ENCODE measurements at places on chromosomes 2 and 18.

GRCh38 chr2:161033059-161033660 lies 127.1 kb upstream of the TANK start:
- peak; percentile 94 for DNase-seq

DNA sequence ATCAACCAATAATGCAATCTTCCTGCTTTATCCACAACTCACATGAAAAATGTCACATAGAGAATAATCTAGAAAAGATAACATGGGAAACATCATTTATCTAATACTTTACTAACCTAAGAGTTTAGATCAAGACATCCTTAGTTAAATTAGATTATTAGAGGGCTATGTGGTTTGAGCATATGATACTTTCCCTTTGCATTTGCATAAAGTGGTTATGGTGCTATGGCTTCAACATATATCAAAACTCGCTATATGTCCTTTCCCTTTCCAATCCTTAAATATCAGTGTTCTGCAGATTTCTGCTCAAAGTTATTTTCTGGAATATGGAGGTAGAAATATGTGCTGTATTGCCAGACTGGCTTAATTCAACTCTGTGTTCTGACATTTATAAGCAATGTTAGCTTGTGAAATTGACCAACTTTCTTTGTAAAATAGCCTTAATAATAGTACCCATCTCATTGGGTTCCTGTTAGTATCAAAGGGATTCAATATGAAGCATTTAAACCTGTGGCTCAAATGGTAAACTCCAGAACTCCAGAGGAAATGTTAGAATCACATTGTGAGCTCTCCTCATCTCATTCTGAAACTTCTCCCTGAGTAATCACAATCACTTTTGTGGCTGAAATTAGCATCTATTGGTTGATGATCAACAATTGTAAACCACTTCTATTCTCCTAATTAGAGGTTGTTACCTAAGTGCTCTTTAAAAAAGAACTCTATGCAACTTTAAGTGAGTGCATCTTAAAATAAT lies 1089.9 kb upstream of the SLC39A10 start:
- DNase-seq: no peak

- DNase-seq: no peak
Measured at GRCh38 chr18:34965108-34965507, 76.1 kb upstream of the MAPRE2 start.

DNA sequence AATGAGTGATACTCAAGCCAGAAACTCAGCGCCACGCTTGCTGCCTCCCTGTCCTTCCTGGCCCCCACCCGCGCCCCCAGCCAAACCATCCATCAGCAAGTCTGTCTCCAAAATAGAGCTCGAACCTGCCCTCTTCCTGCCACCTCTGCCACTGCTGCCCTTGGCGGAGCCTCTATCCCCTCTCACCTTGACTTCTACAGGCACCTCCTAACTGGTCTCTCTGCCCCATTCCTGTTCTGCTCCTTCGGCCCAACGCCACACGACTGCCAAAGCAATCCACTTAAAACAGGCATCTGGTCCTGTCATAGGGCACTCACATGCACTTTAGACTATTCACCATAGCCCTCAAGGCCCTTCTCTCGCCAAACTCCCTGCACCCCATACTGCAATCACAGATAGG lies 210.3 kb upstream of the SMAD2 start:
- DNase-seq: no peak

- peak; percentile 75 for DNase-seq
Measured at GRCh38 chr2:113138428-113139322, 11.3 kb downstream of the IL1RN start.

DNA sequence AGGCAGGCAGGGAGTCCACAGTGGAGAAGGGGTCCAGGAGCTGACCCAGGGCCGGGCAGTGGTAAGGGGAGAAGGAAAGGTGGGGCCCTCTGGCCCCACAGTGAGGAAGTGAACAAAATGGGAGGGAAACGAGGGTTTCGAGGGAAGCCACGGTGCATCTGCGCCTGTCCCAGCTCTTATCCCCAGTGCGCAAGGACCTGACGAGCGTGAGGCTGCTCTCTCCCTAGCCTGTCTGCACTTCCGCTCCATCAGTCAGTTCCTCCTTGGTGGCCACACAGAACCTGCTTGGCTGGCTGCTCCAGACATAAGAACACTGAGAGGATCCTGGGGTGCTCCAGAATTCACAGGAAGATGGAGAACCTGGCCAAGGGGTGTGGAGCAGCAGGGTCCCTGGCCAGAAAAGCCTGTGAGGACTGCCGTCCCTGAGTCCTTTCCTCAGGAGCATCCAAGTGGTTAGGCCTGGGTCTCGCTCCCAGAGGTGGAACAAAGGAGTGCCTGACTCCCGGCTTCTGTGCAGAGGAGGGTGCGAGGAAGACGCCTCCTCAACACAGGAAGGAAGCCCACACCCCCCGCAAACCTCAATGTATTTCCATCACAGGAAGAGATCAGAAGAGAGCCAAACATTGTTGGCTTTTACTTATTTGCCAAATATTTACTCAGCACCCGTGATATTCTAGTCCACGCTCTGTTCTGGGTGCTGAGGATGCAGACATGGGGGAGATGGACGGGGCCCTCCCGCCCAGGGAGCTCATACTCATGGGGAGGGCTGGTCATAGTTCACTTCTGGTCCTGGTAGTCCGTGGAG lies 43.7 kb upstream of the SEMA4C start:
- DNase-seq: no peak

DNA sequence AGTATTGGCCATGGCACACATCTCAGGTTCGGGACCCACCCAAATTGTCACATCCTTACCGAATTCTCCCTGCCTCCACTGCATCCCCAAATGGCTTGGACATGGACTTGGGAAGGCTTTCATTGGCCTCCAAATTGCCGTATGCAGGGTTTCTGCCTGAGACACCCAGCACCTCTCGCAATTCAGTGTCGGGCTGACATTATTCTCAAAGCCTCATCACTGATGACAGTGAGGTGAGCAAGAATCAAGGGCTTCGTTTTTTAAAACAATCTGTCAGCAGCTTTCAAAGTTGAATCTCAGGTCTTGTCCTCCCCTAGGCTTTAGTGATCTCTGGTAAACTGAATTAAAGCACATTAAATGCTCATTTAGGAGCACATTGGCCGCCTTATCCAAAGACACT lies 29.5 kb upstream of the TGFA start:
- DNase-seq: no peak

DNA sequence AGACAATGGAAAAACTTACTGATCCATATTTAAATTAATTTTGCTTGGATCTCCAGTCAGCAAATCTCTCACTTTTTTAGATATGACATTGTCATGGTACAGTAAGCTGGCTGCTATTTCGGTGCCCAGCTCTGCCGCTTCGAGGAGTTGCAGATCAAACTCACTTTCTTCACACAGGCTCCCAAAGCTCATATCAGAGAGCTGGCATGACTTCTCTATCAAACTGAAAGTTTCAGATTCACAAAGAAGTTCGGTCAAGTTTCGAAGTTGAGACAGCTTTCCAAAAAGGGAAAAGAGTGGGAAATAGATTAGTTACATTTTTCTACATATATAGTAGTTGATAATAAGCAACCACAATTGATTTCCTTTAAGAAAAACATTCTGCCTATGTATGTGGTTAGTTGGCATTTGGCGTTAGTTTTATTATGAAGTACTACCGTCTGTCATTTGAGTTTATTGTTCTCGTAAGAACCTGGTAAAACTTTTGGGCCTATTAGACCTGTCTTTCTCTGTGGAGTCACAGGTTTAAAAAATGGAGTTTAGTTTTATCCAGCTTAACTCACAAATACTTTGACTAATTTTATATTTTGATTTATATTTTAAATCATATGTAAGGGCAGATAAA lies 118.8 kb downstream of the ABCA12 start:
- no peak for DNase-seq

DNA sequence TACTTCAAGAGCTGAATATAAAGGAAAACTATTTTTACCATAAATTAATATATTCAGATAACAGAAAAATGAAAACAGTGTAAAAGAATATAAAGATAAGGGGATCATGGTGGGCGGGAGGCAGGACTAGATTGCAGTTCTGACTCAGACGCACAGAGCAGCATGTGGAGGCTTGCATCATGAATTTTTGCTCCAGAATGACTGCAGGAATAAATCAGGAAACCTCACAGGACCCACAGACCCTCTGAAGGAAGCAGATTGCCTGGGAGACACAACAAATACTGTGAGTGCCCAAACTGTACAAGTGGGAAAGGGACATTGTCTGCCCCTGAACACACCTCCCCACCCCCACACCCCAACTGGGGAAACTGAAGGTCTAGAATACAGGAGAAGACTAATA lies 19.2 kb upstream of the SIGLEC15 start:
- DNase-seq: peak; percentile 57
